Gastrocnemius medialis (tissue), 4 donors: ENCODE measurements at places on chromosomes 6 and 20.

- no peak for DNase-seq
Measured at GRCh38 chr6:75602246-75603105, 796 bp downstream of the SENP6 start.

- DNase-seq = no peak
Measured at GRCh38 chr6:41840326-41840725, 52.8 kb downstream of the TOMM6 start.

GRCh38 chr20:54601831-54602515 lies 126.6 kb downstream of the DOK5 start:
- no peak for DNase-seq

GRCh38 chr6:22250486-22250885 lies 46.4 kb downstream of the PRL start:
- no peak for DNase-seq

DNA sequence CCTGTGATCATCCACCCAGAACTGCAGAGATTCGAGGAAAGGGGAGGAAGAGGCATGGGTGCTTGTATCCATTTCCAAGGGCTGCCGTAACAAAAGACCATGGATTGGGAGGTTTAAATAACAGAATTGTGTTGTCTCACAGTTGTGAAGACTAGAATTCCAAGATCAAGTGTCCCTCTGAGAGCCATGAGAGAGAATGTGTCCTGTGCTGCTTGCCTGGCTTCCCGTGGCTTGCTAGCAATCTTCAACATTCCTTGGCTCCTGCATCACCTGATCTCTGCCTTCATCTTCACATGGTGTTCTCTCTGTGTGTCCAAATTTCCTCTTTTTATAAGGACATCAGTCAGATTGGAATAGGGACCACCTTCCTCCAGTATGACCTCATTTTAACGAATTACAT lies 69.8 kb downstream of the CDC40 start:
- no peak for DNase-seq

DNA sequence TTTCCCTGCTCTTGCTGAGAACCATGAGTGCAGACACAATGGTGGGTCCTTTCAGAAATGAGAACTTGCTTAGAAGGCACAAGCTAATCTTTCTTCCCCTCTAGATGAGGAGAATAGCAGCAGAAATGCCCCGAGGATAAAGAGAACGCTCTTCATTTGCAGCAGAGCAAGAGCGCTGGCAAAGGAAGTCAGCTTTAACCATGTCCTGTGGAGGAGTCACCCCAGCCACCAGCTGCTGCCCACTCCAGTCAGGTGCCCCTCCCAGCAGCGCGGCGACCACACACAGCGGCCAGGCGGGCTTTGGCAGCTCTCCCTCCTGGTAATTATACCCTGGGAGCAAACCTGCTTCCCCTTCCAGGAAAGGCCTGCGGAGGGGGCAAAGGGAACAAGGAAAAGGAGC lies 42.4 kb upstream of the EMILIN3 start:
- DNase-seq = no peak

- DNase-seq = no peak
Measured at GRCh38 chr6:141669141-141669540, 463.6 kb upstream of the GJE1 start.

DNA sequence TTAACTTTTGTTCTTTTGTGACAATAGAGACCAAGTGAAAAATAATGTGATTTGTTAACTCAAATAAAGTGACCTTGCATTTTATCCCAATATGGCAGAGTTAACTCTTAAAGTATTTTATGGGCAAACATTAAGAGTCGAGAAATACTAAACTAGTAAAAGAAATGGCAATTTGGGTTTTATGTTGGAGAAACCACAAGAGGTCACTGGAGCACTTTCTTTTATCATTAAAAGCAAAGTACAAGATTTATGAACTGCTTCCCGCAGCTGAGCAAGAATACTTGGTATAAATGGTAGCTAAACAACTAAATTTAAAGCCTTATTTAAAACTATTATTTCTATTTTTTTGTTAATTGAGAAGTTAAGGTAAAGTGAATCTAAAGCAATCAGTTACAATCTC lies 33.5 kb upstream of the MCM9 start:
- no peak for DNase-seq

GRCh38 chr6:13281686-13282085 lies 46.7 kb downstream of the TBC1D7 start:
- DNase-seq = no peak

DNA sequence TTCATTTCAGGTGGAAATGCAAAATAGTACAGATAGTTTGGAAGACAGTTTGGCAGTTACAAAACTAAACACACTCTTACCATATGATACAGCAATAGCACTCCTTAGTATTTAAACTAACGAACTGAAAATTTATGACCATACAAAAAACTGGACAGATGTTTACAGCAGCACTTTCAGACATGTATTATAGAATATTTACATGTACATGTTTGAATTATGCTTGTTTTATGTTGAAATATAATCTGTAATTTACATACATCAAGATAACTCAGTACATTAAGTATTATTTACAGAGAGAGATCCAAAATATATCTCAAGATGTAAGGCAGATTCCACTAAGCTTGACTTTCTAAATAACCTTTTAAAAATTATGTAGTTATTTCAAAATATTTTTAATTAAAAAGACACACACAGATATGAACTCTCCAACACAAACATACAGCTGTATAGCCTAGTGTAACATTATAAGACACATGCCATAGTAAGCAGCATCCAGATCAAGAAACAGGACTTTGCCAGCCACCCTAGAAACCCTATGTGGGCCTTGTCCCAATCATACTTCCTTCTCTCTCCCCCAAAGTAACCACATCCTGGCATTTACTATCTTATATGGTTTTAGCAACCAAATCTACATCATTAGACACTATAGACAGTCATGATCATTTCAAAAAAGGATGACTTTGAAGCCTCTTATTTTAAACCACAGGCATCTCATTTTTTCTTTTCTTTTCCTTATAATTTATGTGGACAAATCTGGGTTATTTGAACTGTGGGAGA lies 82.2 kb downstream of the MAN1A1 start:
- no peak for DNase-seq

GRCh38 chr20:49657118-49657901 lies 56.4 kb downstream of the B4GALT5 start:
- no peak for DNase-seq

DNA sequence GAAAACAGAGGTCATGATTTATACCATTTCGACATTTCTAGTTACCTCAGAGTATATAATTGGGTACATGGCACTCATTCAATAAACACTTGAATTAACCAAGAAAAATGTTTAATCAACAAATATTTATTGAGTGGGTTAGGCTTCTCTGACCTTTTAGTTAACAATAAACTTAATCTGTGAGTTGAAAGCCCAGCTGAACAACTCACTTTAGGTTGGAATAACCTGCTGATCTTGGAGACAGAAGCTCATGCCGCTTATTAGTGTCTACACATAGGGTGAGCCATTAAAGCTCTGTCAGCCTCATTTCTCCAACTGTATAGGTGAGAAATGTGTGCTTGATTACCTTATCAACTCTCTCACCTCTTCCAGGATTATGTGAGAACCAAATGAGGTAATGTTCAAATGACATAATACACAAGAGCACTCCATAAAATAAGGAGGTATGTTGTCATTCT lies 98.2 kb upstream of the DTNBP1 start:
- DNase-seq = no peak

DNA sequence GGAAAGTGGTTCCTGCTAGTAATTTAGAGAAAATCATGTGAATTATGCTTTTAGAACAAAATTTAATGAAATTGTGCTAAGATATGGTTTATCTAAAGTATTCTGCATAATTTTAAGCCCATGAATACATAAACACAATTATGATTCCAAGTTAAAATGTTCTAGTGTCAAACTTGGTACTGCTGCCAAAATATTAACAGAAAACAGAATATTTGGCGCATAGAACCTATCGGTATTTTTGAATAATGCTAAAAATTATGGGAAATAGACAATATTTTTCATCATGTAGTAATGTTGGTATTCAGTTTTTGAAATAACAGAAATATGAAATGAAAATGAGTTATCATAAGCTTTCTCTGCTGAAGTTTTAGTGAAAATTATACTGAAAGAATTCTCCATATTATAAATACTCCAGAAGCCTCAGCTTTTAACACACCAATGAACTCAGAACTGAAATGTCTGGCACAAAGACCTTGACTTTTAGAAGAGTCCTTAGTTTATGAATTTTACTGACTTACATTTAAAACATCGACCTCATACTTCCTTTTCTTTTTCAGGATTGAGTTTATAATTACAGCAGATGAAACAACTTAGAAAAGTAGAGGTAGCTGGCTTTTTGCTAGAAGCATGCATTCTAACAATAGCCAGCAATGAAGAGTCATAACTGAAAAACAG lies 1192.3 kb upstream of the GJE1 start:
- DNase-seq = no peak

- DNase-seq = no peak
Measured at GRCh38 chr20:19692100-19692499, 66.0 kb upstream of the RIN2 start.

DNA sequence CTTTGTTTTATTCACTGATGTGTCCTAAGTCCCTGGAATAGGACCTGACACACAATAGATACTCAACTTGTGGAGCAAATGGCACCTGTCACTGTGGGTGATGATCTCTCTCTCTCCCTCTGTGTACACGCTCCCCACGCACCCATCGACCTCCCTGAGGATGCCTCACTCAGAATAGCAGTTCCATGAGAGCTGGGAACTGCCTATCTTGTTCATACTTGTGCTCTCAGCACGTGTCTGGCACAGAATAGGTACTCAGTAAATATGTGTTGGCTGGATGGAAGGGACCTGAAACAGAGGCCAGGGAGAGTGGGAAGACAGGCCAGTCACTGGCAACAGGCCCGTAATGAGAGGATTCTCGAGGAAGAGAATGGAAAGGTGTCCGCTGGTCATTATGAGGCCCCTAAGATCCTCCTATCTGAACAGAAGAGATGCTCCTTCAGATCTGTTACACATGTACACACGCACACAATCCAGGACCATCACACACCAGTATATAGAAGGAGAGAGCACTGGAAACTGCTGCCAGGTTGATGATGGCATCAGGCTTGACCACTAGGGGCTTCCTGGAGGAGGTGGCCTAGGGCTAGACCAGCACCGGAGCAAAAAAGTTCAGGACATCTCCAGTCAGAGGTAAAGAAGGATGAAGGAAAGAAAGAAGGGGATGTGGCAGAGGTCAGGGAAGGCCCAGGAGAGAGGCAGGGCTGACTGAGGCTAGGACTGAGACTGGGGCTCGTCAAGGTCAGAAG lies 30.9 kb downstream of the VEGFA start:
- no peak for DNase-seq

DNA sequence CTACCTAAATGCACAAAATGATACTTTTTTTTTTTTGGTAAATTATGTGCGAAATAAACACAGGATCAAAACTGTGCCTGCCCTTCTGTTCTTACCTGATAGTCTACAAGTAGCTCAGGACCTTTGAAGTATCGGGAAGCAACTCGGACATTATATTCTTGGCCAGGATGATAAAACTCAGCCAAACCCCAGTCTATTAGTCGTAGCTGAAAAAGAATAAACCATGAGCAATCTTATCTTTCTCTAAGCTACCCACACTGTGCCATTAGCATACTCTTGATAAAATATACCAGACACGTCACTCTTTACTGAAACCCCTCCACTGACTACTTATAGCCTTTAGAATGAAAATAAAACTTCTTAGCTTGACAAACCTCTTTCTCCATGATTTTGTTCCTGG lies 29.8 kb upstream of the TBC1D20 start:
- DNase-seq = no peak

GRCh38 chr20:36246401-36246800 lies 10.1 kb downstream of the AAR2 start:
- DNase-seq = no peak

- DNase-seq = no peak
Measured at GRCh38 chr20:35018590-35019371, 63.1 kb downstream of the MYH7B start.

GRCh38 chr6:149217466-149217888 lies 100.0 kb upstream of the TAB2 start:
- DNase-seq = no peak

DNA sequence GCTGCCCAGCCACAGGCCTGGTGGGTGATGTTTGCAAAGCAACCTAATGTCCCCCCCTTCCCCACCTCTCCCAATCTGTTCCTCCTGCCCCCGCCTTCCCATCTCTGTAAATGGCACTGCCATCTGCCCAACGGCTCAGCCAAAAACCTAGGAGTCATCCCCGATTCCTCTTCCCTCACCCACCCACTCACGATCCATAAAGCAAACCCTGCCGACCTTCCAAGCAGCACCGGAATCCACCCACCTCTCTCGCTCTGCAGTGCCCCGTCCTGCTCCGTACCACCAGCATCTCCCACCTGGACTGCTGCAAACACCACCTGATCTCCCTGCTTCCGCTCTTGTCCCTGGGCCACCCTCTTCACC lies 37.6 kb downstream of the SULF2 start:
- no peak for DNase-seq

GRCh38 chr20:59295531-59295930 lies 4.9 kb upstream of the EDN3 start:
- no peak for DNase-seq

GRCh38 chr6:21800948-21801438 lies 207.4 kb downstream of the SOX4 start:
- DNase-seq = no peak

DNA sequence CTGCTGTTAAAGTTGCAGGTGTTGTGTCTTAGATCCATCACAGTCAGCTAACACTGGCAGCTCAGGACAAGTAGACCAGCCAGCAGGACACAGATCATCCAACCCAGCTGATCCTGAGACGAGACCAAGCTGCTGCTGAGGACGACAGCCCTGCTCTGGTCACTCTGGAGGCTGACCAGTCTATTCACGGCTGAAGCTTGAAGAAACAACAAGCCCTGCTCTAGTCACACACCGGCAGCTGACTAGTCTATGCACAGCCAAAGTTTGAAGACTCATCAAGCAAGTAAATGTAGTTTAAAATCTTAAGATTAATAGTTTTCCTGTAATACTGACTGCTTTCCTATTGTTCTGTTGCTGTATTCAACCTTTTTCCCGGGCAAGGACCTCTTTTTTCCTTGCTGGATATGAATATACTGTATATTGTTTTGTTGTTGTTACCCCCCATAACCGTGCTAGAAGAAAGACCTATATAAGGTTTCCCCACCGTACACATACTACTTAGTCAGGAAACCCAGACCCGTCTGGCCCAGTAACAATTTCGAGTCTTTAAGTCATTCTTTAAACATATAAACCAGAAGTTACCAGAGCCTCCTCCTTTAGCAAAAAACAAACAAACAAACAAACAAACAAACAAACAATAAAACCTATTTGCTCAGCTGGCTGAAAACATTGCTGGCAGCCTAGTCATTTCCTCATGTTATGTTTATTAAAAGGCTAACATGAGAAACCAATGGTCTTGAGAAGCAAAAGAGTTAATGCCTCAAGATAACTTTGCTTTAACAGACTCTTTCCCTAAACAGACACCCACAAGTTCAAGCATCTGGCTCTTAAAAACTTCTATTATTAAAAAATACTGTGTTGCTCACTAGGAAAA lies 16.7 kb upstream of the GSTA3 start:
- no peak for DNase-seq

- no peak for DNase-seq
Measured at GRCh38 chr6:167663784-167664443, 162.8 kb upstream of the AFDN start.
